AG09309 (cell line): ENCODE measurements at places on chromosomes 6 and 20.

GRCh38 chr6:165858586-165858985, 195.5 kb upstream of the PDE10A start:
- no peak for DNase-seq

- no peak for DNase-seq
Observed at GRCh38 chr6:89934685-89935366, 40.6 kb downstream of the GJA10 start.

GRCh38 chr6:162058281-162058875, 669.2 kb downstream of the PRKN start:
- DNase-seq = no peak

GRCh38 chr6:156873654-156874380, 96.6 kb downstream of the ARID1B start:
- DNase-seq = no peak

GRCh38 chr6:34468378-34468892, 2.6 kb downstream of the PACSIN1 start:
- DNase-seq = no peak

GRCh38 chr6:34819571-34820480, 27.9 kb downstream of the BLTP3A start:
- no peak for DNase-seq
